ENCODE measurements at places on chromosomes 4 and X.

GRCh38 chr4:180465364-180465763 is 1777.8 kb upstream of the TENM3 start:
- no peak for DNase-seq

DNA sequence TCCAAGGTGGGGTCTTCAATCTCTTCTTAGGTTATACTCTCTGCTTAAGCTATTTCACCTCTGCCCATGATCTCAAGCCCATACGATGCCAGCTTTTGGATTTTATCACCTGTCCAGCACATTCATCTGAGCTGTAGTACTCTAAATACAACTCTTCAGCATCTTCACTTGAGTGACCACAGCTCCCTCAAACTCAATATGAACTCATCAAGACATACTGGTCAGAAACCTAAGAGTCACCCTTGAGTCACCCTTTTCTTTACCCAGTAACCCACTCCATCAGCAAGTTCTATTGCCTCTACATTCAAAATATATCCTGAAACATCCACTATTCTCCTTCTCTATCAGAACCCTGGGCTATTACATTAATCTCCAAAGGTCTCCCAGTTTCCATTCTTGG is 69.4 kb downstream of the DCHS2 start:
- no peak for DNase-seq

- no peak for DNase-seq
Observed at GRCh38 chr4:4233610-4234009, 6.9 kb upstream of the OTOP1 start.

GRCh38 chr4:39664828-39665731 is 26.4 kb upstream of the SMIM14 start:
- DNase-seq, result no peak

Data from OCI-M1 (cell line).